ENCODE measurements at places on chromosomes 2 and 18.

DNA sequence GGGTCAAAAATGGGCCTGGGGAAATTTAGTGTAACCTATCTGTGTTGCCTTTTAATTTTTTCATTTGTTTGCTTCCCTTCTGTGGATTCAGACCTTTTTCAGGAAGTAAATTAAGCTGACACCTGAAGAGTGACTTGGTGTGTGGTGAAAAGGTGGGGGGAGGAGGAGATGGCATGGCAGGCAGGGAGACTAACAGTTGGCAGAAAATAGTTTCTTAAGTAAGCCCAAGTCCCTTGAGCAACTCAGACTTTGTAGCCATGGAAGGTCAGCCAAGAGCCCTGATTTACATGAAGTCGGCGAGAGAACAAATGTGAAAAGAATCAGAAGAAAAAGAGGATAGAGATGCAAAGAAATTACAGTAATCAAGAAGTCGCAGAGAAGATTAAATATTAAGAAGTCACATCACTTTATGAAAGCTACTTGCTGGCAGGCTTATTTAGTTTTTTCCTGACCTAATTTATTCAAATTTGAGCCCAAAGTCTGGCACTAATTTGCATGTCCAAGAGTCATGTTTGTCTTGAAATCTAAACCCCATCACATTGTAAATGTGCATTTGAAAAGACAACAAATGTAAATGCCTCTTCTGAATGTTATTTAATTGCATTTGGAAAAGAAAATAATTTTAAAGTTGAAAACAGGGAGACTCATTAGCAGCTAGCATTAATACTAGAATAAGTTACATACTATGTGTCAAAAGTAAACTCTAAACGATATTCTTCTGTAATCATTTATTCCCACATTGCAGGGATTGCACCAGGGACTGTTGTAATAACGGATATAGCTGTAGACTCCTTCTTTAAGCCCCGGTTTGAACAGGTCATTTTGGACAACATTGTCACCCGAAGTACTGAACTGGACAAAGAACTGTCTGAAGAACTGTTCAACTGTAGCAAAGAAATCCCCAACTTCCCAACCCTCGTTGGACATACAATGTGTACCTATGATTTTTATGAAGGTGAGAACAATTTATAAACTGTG lies 19.3 kb downstream of the UPP2 start:
- DNase-seq = no peak

- DNase-seq = no peak
These were observed 1242.4 kb upstream of the ACVR2A start for GRCh38 chr2:146602383-146602782.

- DNase-seq = peak; percentile 59
These were observed 894 bp upstream of the GCC2 start for GRCh38 chr2:108447947-108448677.

- DNase-seq = peak; percentile 19
These were observed 35.1 kb downstream of the REEP1 start for GRCh38 chr2:86302320-86302719.

Data from kidney glomerular epithelial cell (primary cell).